D721Med (cell line): ENCODE measurements at places on chromosomes 3 and 15.

GRCh38 chr3:55294557-55294956, 192.5 kb downstream of the WNT5A start:
- DNase-seq, result no peak

GRCh38 chr3:41169023-41169422, 30.3 kb upstream of the CTNNB1 start:
- DNase-seq, result no peak

GRCh38 chr15:66634540-66634939, 67.5 kb upstream of the SMAD6 start:
- no peak for DNase-seq

- no peak for DNase-seq
Observed at GRCh38 chr3:155863072-155863784, 7.2 kb upstream of the GMPS start.

DNA sequence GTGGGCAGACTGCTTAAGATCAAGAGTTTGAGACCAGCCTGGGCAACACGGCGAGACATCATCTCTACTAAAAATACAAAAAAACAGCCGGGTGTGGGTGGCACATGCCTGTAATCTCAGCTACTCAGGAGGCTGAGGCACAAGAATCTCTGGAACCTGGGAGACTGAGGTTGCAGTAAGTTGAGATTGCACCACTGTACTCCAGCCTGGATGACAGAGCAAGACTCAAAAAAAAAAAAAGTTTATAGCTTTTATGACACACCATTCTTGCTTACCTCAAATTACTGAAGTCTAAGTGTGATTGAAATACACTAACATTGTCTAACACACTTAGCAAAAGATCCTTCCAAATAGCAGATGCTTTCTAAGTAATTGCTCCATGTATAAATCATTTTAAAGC, 207.6 kb downstream of the STAG1 start:
- no peak for DNase-seq

DNA sequence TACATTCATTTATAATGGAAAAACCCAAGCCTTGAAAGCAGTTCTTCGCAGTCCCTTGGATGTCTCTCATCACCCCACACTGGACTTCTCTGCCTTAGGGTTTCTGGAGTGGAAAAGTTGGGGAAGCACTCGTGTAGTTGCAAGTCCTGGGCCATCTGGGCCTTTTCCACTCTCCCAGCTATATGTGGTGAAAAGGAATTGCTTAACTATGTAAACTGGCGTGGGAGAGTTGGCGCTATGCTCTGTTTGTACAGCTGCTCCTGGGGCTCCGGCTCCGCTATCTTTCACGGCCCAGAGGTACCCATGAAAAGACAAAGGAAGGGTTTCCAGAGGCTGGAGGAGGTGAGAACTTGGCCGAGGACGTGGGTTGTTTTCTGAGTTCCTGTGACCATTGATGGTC, 81.1 kb upstream of the MYZAP start:
- DNase-seq, result no peak

DNA sequence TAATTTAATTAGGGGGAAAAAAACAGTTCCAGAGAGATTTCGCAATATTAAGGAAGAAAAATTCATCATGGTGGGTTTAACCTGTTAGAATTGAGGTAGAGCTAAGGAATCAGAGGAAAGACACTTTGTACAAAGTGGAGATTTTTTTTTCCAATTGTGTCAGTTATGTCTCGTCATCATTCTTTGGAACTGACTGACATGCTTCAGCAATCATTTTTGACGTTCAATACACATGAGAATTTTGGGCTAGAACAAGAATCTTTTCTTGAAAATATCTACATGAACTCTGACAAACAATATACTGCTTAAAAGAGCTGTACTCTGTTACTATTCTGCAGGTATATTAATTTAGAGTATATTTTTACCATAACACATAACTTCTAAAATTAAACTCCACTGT, 878.6 kb downstream of the CADM2 start:
- no peak for DNase-seq

DNA sequence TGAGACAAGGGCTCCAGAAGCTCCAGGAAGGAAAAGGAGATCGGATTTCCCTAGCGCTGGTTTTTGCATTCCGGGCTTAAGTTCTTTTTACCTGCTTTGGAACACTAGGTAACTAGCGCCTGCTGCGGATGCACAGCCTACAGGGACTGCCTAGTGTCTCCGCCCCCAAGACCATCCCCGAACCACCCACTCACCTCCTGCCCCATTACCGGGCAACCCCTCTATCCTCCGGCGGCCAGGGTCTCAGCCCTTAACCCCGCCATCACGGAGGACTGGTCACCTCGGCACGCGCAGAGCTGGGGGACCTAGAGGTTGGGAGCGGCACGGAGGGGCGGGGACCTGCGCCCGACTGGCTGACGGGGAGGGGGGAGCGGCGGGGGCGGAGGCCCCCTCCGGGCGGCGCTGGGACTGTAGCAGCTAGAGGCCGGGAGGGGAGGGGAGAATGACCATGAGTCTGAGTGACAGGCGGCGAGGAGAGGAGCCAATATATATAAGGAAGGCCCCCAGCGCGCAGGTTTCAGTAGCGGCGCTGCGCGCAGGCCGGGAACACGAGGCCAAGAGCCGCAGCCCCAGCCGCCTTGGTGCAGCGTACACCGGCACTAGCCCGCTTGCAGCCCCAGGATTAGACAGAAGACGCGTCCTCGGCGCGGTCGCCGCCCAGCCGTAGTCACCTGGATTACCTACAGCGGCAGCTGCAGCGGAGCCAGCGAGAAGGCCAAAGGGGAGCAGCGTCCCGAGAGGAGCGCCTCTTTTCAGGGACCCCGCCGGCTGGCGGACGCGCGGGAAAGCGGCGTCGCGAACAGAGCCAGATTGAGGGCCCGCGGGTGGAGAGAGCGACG, at the start of gene DLL4:
DLL4 (plus strand) TSS at position 520 of the 839 bp plus-strand sequence. CDS start 329 bp downstream, outside the sequence.
- DNase-seq, result peak; percentile 58

DNA sequence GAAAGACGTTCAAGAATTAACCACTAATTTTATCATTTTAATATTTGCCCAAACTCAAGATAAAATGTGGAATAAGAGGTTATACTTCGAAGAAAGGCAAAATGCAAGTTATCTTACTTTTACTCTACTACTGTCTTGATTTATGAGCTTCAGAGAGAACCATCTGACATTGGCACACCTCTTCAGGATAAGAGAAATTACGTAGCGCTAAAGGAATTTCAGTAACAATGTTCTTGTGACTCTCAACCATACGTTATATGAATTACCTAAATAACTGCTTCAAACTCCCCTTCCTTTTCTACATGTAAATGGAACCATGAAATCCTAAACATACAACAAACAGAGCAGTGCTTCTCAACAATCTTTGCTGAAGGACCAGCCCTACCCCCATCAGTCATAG, 96.8 kb downstream of the ZNF385D start:
- no peak for DNase-seq

- DNase-seq, result no peak
Observed at GRCh38 chr3:71494212-71494611, 89.3 kb downstream of the FOXP1 start.

- DNase-seq, result no peak
Observed at GRCh38 chr3:194025951-194026350, 110.0 kb upstream of the HES1 start.

- DNase-seq, result no peak
Observed at GRCh38 chr3:34995796-34996430, 643.4 kb upstream of the ARPP21 start.

GRCh38 chr3:77686560-77686959, 646.7 kb downstream of the ROBO2 start:
- no peak for DNase-seq

- no peak for DNase-seq
Observed at GRCh38 chr15:77682564-77682963, 49.9 kb upstream of the LINGO1 start.

DNA sequence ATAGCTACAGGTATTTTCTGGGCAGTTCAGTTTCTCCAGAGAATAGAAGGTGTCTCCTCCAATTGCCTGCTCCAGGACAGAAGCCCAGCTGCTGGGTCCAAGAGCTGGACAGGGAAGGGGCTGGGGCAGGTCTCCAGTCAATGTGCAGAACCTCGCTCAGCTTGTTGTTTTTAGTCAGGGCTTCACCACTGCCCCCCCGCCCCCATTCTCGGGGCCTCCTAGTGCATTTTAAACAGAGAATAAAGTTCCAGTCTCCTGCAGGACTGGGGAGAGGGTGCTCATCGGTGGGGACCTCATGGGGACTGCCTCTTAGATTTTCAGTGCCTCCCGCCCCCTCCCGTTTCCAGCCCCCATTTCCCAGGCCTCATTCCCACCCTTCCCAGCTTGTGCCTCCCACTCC, 216.6 kb downstream of the XXYLT1 start:
- DNase-seq, result no peak

DNA sequence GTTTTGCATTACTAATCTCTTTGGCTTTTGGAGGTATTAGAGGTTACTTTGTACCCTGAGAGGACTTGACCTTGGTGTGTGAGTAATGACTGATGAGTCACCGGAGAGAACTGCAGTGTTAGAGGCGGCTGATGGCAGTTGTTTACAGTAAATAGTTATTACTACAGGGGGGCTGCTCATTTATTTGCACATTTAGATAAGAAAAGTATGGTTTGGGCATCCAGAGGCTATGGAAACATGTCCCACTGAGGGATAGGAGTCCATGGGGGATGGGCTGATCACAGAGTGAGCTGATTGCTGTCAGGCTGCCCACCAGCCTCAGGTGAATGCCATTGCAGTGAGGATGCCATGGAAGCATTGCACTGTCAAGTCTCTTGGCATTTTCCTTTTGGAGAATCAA, 17.3 kb upstream of the STAC start:
- DNase-seq, result no peak

DNA sequence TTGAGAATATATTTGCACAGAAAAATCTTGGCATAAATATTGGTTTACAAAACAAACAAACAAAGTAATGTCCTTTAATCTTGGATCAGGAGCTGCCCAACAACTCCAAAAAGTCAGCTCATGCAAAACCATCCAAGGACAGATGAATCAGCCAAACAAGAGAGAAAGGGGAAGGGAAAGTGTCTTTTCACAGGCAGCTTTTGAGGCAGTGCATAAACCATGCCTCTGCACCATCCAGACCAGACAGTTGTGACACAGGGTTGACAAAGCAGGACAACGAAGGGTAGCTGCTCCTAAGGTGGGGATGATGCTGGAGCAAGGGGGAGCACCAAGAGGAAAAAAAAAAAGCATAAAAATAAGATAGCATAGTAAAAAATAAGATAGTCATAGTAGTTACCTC, 8.7 kb downstream of the CD86 start:
- no peak for DNase-seq

DNA sequence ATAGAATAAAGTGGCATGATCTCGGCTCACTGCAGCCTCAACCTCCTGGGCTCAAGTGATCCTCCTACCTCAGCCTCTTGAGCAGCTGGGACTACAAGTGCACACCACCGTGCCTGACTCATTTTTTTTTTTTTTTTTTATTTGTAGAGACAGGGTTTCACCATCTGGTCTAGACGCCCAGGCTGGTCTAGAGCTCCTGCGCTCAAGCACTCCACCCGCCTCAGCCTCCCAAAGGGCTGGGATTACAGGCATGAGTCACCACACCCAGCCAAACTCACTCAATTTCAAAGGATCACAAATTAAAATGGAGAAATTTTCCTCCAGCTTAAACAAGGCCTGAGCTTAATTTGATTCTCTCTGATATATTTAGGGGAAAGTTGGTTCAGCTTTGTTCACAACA, 27.3 kb upstream of the NMB start:
- DNase-seq, result no peak

- DNase-seq, result no peak
Observed at GRCh38 chr3:35723480-35724097, 84.3 kb downstream of the ARPP21 start.

GRCh38 chr3:117499189-117499870, 789.8 kb downstream of the TUSC7 start:
- DNase-seq, result no peak

GRCh38 chr3:102095383-102095782, 246.1 kb downstream of the NFKBIZ start:
- no peak for DNase-seq

DNA sequence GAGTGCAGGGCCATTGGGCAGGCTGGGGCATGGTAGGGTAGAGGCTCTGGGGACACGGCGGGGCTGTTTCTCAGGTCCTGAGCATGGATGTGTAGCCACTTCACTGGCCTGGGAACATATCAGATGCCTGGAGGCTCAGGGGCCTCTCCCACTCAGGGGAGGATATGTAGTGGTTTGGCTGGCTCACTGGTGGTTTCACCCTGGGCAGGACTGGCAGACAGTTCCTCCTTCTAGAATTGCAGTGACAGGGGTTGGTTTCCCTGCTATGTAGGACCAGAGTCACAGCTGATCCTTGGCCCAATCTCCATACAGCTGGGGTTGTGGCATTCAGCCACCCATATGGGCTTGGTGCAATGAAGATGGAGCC, 4.8 kb upstream of the ARHGAP31 start:
- DNase-seq, result no peak

- no peak for DNase-seq
Observed at GRCh38 chr3:172984914-172985313, 156.1 kb downstream of the SPATA16 start.

GRCh38 chr15:69224383-69224782, 63.9 kb downstream of the GLCE start:
- DNase-seq, result no peak

DNA sequence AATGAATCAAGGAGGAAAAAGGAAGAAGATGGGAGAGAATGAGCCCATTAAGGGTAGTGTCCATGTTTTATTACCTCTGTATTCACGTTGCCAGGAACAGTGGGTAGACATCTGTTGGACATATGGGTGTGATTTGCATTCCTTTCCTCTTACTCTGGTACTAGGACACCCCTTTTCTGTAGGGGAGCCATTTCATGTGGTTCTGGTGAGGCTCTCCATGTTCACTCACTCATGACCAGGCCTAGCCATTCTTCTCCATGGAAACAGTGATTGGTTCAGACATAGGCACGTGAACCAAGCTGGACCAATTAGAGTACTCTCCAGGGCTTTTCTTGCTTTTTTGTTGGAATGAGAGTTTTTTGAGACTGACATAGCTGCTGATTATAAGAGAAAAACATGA, 39.6 kb upstream of the PDCD6IP start:
- DNase-seq, result no peak

DNA sequence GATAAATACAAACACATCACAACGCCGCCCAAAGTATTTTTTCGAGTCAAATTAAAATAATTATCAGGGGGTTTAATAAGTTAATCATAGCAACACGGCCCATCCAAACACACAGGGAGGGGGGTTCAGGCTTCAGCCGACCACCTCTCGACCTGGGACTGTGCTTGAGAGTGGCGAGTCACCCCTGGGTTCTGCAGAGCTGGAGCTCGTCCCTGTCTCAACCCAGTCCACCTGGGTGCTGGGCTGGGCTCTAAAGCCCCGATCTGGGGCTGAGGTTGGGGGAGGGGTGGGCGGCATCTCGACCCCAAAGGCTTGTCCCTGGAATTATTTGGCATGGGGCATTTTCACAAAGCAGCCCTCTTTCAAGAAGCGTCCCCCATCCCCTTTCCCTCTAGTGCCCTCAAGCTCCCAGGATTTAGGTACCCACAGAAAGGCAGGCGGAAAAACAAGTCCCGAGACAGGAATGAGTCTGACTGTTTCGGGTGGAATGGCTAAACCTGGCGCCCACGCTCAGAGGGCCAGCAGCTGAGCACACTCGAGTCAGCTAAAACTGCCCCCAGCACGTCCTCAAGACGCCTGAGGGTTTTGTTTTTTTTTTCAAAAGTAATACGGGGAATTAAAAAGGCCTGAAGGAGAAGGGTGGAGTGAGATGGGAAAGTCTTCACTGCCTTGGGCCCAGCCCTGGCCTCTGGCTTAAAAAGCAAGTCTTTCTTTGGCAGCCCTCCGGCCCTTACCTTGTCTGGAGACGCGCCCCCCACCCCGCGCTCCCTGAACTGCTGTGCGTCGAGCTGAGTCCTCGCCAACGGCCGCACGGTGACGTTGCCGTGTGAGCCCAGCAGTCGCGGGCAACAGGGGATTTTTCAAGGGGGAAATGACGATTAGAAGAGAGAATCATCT, 32.5 kb downstream of the NR2F2 start:
- DNase-seq, result no peak
